ENCODE measurements at places on chromosomes 4 and X.

DNA sequence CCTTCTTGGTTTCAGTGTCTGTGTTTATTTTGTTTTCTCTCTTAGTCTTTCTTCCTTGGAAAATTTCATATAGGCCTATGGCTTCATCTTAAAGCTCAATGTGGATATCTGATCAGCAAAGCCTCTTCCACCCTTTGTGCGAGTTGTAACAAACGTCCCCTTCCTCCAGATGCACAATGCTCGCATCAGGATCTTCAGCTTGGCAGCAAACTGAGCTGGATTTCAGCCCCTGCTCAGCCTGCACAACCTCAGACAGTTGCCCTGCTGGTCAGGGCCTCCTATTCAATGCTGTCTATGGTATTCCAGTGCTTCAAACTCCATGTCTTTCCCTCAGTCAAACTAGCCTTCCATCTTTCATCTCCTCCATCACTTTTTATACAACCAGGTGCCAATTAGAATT is 309.4 kb downstream of the ARHGAP24 start:
- no peak for DNase-seq

- peak; percentile 10 for DNase-seq
These were observed 28.0 kb upstream of the NSUN7 start for GRCh38 chr4:40721730-40722171.

DNA sequence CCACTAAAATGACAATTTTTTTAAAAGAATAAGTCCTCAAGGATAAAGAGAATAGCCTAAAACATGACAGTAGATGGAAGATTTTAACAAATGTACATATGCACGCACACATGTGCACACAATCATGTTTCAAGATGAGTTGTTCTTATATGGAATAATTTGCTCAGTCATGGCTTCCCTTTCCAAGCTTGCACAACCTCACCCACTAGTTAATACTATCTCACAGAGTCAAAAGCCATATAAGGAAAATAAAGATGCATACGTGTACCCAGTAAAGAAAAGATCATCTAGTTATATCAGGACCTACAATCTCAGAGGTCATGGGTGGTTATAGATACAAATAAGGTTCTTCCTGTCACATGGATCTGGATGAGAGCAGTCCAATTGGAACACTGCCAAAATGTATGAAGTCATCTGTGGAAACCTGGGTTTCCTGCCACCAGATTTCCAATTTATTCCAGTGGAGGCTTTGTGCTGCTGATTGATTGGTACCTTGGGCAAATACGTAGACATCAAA is 56.1 kb downstream of the FAM13A start:
- DNase-seq: no peak

GRCh38 chrX:25144043-25144940 is 128.5 kb upstream of the ARX start:
- DNase-seq: peak; percentile 14

DNA sequence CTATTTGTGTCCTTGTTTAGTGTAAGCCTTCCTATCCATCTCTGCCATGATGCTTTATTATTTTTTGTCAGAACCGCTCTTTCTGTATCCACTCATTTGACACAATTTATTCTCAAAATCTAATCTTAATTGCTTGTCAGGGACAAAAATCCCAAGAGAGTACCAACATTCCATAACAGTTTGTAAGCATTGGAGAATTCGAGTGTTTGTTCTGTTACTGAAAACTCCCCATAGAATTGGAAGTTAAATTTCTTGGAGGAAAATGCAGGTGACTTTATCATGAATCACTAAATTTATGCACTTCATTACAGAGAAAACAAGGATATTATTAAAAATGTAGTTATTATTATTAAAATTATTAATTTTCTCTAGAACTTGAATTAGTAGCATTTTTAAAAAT is 1986.1 kb downstream of the ARAP2 start:
- DNase-seq: no peak

GRCh38 chr4:17823871-17824669 is 13.3 kb downstream of the NCAPG start:
- no peak for DNase-seq

GRCh38 chr4:2365913-2366210 is 52.6 kb downstream of the ZFYVE28 start:
- no peak for DNase-seq

DNA sequence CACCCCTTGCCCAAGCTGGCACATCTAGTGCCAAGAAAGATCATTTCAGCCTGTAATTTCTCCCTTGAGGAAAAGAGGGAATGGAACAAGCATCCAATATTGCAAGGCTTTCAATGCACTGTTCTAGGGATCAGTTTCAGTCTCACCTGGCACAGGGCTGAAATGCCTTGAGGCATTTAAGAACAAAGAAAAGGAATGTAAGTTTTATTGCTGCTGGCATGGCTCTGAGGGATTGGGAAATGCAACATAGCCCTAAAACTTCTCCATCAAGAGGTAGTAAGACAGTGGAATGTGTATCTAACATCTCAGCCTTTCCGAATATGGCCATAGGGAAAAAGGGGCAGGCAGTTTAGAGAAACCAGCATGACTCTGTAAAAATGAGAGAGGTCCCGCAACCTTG is 732.6 kb upstream of the LCORL start:
- no peak for DNase-seq

GRCh38 chr4:54333657-54334056 is 104.6 kb downstream of the PDGFRA start:
- no peak for DNase-seq

- no peak for DNase-seq
These were observed 10.1 kb downstream of the STK26 start for GRCh38 chrX:132033166-132033565.

Data from stromal cell of bone marrow (primary cell).